ENCODE measurements at places on chromosomes 6 and 20.
A peak's percentile ranks its signal among the peaks of the same experiment; 100 is the strongest.

DNA sequence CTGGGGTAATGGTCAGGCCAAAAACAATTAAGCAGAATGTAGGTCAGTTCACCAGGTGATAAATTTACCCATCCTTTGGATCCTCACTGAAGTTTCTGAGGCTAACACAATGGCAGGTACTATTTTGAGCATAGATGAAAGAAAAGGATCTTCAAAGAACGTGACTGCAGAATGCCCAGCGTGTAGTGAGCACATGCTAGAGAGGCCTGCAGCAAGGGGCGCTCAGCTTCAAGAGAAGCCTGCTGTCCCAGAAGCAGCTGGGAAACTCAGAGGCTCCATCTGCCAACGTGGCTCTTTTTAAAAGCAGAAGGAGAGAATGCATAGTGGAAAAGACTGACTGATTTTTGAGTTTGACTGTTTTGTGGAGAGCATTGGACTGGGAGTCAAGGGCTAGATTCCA, 57.4 kb downstream of the CD83 start:
- no peak for DNase-seq

- DNase-seq: peak; percentile 45
These were observed 75.2 kb upstream of the CITED2 start for GRCh38 chr6:139449611-139450000.

DNA sequence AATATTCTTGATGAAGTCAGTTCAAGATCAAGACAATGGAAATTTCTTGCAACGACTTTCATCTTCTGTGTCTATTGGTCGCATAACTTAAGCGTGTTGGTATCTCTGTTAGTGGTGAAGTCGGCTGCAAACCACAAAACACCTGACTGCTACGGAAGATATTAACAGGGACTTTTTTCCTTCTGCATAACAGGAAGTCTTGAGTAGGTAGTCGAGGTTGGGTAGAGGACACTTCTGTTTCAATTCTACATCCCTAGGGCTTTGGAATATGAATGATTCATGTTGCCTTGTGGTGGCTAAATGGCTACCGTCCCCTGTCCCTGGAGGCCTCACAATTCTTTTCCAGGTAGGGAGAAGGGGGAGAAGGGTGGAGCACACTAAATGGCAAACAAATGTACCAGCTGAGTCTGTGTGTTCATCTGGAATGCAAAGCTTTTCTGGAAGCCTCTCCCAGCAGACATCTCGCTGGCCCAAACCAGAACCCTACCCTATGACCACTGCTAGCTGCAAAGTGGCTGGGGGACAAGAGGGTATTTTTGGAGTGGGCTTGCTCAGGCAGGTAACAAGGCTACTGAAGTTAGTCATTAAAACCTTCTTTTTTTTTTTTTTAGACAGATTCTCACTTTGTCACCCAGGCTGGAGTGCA, 34.6 kb upstream of the NKX2-2 start:
- no peak for DNase-seq

DNA sequence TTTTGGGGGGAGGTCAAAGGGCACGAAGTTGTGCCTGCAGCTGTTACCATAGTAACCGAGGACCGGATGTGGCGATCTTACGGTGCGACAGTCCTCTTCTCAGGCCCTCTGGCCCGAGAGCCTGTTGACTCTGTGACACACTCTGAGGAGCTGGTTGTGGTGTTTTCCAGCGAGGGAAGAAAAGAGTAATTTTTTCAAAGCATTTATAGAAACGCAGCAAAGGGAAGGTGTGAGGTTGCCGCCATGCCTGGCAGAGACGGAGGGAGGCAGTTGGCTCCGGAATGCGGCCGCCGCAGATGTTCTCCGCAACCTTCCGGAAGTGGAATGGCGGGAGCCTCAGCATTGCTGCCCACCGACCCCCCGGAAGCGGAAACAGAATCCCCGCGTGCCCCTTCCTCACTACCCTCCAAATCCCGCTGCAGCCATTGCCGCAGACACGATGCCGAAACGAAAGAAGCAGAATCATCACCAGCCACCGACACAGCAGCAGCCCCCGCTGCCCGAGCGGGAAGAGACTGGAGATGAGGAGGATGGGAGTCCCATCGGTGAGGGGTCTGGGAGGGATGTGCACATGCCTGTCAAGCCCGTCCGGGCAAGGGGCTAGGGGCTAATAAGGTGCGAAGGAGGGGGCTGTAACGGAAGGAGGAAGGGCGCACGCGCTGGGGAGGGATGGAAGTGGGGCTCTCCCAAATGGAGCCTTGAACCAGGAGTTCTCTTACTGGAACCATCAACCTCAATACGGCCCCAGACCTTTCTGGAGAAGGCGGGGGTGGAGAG, at the start of gene PRR3:
Gene PRR3 (plus strand): TSS at position 390 of the 777 bp plus-strand sequence. CDS start 50 bp downstream, at position 440.
- DNase-seq: peak; percentile 97

DNA sequence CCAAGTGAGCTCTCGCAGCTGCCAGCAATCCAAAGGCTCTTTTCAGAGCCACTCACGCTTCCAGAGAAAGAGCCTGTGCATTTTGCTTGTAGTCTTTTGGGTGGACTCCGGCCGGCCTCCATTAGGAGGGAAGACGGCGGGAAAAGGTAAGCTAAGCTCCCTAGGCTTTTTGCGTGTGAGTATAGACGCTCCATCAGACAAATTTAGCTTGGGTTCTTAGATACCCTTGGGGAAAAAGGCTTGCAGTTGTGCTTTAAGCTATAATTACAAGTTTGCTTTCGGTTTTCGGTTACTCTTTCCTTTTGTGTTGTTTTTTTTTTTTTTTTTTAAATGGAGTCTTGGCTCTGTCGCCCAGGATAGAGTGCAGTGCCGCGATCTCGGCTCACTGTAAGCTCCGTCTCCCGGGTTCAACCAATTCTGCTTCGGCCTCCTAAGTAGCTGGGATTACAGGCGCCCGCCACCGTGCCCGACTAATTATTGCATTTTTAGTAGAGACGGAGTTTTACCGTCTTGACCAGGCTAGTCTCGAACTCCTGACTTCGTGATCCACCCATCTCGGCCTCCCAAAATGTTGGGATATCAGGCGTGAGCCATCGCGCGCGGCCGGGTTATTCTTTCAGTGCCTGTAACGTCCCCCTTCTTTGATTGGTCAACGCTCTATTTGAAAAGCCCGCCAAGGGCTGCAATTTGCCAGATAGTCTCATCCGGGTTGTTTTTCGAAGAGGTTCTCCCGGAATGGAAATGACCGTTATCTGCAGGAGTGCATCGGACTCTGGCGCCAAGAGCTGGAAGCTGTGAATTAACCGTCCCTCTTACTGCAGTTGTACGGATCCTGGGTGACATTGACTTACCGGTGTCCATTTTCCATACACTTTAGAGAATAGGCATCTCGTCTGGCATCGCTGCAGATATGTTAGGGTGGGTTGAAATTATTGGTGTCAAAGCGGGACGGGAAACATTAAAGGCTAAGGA, 18.1 kb downstream of the OR2B2 start:
- peak; percentile 98 for DNase-seq
